Activated CD4-positive, CD25-positive, alpha-beta regulatory T cell treated with anti-CD3 and anti-CD28 coated beads, Interleukin-2, amount 50 U/mL, for 72 hours (primary cell): ENCODE measurements at places on chromosomes 3 and 15.

GRCh38 chr3:194320744-194321243 lies 30.3 kb downstream of the CPN2 start:
- DNase-seq, result no peak

- no peak for DNase-seq
These were observed 22.0 kb downstream of the CRBN start for GRCh38 chr3:3157484-3157883.

DNA sequence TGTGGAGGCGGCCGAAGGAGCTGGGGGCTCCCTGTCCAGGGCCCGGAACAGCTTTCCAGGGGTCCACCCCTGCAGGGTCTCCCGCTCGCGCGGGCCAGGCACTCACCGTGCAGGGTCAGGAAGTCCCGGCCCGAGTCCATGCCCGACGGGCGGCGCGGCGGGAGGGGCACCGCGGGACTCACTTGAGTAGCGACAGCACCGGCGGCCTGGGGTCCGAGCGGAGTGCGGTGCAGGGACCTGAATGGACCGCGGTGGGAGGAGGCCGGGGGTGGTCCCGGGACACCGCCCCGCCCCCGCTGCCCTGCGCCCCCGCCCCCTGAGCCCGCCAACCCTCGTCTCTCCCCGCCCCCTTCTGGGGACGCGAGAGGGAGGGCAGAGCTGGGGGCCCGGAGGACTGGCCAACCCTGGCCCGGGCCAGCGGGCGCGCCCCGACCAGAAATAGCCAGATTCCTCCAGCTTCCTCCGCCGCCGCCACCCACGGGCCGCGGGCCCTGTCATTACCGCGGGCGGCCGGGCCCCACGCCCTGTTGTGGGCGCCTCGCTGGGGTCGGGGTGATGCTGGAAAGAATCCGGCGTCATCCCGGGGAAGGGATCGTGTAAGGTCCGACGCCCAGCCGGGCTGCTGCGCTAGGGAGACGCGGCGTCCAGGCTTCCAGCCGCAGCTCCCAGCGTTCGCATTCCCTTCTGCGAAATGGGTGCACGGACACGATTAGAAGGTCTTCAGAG lies at the start of gene PLCD1:
TSS of gene PLCD1 (minus strand) at position 243 of the 726 bp plus-strand sequence. CDS start at position 140, 103 bp downstream.
- DNase-seq, result no peak

DNA sequence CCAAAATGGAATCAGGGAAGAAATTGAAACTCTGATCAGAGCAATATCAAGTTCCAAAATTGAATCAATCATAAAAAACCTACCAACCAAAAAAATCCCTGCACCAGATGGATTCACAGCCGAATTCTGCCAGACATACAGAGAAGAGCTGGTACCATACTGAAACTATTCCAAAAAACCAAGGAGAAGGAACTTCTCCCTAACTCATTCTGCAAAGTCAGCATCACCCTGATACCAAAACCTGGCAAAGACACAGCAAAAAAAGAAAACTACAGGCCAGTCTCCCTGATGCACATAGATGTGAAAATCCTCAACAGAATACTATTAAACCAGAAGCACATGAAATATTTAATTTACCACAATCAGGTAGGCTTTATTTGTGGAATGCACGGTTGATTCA lies 118.1 kb downstream of the MYRIP start:
- DNase-seq, result no peak

DNA sequence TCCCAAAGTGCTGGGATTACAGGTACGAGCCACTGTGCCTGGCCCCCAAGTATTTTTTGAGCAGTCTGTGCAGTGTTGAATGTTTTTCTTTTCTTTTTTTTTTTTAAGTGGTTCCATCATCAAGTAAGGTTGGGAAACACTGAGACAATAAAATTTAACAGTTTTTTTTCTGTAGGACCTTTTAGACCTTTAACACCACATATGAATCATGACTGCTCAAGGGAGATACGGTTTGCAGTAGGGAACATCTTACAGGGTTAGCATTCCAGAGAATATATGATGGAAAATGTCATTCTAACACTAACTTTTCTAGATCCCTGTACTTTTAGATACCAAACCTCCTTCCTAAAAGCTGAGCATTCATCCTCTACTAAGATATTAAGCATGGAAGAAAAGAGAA lies 41.7 kb downstream of the SNX4 start:
- DNase-seq, result no peak

GRCh38 chr3:14480207-14481017 lies 59.7 kb downstream of the GRIP2 start:
- no peak for DNase-seq

DNA sequence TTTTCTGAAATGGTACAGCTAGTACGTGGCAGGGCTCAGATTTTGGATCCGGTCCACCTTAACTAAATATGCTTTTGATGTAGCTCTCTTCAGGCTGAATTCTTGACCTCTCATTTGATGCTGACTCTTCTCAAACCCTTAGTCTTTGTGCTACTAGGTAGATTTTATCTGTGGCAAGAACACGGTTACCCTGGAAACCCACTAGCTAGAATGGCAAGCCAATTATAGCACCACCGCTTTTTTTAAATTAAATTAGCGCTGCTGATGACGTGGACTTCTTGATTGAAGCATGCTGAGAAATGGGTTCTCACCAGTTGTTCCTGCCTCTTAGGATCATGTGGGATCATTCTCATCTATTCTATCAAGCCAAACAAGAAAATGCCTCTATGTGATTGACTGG lies 421.5 kb downstream of the LPP start:
- no peak for DNase-seq

GRCh38 chr3:9168241-9168741 lies 81.2 kb downstream of the SRGAP3 start:
- peak; percentile 49 for DNase-seq

DNA sequence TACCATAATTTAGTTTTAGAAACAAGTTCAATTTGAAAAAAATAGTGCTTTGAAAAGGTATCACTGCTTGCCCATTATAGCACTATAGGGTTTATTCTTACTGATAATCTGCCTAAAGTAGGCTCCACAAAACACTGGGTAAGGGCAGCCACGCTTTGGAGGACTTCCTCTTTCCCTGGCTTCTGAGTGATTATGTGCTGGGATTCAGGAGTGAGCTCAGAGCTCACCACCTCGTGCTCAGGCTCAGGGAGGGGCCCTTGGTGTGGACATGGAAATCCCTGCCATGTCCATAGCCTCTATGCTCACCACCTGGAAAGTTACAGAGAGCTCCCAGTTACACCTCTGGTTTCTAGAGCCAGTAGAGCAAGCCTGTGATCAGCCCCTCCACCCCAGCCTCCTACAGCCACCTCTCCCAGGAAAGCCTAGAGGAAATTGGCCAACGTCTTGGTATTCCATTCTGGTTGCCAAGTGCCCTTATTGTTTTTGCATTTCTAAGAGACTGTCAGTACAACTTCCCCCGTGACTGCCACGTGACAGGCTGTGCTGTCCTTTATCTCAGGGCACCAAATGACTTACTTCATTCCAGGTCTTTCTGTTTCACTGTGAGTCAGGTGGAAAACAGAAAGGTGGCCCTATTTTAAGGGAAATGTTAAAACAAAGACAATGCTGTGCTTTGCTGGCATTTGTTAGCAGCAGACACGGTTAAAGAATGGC lies 316.0 kb downstream of the RORA start:
- DNase-seq, result no peak

- DNase-seq, result no peak
These were observed 18.1 kb upstream of the RAF1 start for GRCh38 chr3:12681943-12682390.

- DNase-seq, result no peak
These were observed 69.7 kb downstream of the USF3 start for GRCh38 chr3:113626503-113627371.

GRCh38 chr3:187359798-187360486 lies 8.2 kb upstream of the RTP4 start:
- DNase-seq, result no peak

GRCh38 chr15:57510647-57511046 lies 81.1 kb upstream of the MYZAP start:
- no peak for DNase-seq

DNA sequence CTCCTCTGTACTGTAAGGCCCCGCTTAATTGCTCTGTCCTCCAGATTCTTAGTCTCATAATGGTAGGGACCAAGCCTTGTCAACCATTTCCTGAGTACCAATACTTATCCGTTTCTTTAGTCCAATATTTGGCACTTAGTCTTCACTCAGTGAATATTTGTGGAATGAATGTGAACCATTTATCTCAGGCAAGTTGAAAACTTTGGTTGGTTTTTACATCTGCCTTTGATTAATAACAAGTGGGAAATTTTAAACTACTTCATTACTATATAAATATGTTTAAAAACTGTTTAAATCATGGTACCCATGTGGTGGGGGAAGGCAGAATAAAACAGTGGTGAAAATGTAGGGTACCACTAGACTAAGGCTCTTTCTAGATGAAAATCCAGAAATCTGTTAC lies 15.2 kb downstream of the CA12 start:
- DNase-seq, result no peak

DNA sequence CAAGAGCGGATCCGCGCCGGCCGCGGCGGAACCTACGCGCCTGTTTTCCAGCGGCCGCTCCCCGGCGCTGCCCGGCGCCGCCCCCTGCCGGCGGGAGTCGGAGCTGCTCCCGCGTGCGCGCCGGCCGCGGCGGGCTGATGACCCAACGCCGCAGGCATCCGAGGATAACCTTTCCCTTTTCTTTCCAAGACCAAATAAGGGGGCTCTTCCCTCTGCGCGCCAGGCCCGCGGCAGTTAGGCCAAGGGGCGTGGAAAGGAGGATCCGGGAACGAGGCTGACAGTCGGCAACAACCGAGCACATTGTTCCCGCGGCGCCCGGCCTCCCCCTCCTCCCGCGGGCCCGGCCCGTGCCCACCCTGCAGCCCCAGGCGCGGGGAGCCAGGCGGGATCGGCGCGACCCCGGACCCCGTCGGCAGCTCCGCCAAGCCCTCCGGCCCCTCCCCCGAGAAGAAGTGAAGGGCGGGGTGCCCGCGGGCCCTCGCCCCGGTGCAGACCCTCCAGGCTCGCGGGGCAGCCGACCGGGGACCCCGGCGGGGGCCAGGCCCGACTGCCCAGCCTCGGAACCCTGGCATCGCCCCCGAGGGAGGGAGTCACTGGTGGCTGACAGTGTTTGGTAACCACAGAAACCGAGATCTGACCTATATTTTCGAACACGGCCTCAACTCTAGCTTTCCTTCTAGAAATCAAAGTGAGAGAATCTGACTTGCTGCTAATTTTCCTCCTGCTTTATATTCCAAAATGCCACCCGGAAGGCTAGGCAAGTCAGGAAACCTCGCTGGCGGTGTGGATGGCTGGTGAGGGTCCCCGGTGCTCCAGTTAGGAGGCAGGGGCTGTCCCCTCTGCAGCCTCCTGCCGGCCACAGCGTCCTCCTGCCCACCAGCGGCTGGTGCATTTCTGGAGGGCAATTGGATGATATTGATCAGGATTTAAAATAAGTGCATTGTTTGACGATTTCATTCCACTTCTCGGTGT lies 45.6 kb upstream of the SYNM start:
- DNase-seq, result peak; percentile 68

DNA sequence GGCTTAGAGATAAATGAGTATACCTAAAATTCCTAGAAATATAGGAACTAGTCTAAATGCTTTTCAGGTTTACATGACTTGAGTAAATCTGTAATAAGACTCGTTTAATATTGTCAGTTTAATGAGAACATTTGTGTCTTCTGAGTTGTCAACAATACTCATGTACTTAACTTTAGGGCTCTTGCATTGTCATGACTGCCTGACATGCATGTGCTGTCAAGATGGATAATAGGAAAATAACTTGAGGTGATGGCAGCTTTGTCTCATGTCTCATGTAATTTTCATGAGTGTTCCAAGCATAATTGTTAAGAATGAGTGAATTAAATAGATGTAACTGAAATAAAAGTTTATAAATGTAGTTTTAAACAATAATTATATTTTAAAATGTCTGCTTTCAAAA lies 45.1 kb upstream of the EIF1B start:
- DNase-seq, result no peak

DNA sequence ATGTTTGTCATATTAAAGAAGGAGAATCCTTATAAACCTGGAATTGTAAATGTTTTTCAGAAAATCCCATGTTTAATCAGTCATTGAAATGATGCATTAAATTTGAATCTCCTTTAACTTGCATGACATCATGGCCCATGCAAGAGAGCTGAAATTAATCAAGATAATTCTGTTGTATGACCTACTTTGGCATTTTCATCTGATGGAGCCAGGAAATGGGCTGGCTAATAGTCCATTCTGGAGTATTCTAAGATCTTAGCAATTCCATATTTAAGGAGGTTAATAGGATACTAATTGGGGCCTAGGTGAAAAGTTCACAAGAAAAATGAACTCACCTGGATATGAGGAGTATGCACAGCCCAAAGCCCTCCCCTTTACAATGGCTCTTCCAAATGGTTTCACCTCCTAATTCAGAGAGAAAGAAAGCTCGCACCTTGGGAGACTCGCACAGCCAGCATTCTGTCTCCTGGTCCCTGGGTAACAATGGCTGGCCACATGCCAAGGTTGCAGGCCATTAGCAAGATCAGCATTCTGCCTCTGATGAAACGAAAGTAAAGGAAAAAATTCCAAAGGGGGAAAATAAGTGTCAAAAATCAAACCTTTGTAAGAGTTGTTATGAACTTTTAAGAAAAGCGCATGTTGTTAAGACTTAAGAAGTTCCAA lies 786.4 kb downstream of the MCTP2 start:
- no peak for DNase-seq

DNA sequence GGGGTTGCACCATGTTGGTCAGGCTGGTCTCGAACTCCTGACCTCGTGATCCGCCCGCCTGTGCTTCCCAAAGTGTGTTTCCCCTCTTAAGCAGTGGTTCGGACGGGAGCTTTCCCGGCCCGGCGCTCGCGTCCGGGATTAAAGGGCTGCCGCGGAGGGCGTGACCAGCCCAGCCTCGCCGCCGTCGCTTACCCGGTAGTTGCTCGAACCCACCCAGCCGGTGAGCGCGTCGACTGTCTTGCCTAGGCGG lies 513 bp downstream of the CLASP2 start:
- no peak for DNase-seq

DNA sequence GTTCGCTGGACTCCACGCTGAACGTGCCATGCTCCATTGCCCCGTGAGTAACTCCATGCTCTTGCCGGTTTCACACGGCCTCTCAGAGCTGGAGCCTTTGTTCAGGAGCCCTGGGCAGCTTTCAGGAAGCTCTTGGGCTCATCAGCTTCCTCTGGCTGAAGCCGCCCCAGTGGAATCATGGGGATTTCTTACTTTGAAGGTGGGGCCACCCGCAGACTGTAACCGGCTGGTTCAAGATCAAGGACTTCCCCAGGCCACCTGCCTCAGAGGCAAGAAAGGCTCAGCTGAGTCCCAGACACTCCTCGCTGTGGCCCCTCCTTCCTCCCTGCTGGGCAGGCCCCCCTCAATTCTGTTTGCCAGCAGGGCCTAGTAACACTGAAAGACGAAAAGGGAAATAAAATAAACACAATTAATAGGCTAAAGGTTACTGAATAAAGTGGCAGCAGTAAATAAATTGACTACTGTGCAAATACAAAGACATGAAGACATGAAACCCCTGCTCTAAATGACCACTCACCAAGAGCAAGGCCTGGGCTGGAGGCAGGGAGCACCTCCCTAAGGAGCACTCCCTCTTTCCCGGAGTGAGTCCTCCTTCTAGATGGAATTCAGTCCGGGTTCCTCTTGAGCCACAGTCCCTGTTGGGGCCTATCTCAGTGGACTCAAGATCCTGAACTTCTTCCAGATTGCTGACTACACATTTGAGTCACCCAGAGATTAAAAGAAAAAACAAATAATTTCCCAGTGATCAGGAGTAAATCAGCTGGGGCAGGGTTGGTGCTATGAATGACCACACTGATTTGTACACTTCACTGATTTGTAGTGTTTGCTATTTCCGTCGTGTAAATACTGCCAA lies 51.0 kb downstream of the ZDHHC19 start:
- DNase-seq, result no peak

GRCh38 chr3:20218215-20218614 lies 32.2 kb upstream of the SGO1 start:
- DNase-seq, result no peak
